ENCODE measurements at places on chromosomes 12 and 14. TPM values are rescaled to one million over a fixed set of nuclear protein-coding genes. Genes with fewer than 3 reads are reported as not detected.
A peak's percentile ranks its signal among the peaks of the same experiment; 100 is the strongest.

GRCh38 chr12:132918680-132919079 lies 31.3 kb upstream of the CHFR start:
- no peak for DNase-seq

DNA sequence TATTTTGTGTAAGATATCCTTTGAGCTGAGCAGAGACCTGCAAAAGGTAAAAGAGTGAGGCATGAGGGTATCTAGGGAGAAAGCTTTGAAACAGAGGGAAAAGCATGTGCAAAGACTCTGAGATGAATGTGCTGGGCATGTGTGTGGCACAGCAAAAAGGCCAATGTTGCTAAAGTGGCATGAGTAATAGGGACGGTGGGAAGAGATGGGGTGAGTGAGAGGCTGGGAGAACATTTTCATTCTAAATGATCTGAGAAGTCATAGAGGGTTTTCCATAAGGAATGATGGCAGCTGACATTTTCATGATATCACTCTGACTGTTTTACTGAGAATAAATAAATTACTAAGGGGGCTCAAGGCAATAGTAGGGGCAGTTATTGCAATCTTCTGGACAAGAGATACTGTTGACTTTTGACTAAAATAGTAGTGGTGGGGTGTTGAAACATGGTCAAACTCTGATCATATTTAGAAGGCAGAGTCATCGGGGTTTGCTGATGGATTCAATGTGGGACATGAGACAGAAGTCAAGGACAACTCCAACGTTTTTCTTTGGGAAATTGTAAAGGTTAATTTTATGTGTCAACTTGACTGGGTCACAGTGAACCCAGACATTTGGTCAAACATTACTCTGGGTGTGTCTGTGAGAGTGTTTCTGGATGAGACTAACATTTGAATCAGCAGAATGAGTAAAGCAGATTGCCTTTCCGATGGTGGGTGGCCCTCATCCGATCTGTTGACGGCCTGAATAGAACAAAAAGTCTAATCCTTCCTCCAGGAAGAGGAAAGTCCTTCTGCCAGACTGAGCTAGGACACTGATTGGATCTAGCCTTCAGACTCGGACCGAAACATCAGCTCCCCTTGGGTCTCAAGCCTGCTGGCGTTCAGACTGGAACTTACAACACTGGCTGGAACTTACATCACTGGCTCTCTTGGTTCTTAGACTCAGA lies 193.9 kb upstream of the PLXNC1 start:
- DNase-seq, result no peak

DNA sequence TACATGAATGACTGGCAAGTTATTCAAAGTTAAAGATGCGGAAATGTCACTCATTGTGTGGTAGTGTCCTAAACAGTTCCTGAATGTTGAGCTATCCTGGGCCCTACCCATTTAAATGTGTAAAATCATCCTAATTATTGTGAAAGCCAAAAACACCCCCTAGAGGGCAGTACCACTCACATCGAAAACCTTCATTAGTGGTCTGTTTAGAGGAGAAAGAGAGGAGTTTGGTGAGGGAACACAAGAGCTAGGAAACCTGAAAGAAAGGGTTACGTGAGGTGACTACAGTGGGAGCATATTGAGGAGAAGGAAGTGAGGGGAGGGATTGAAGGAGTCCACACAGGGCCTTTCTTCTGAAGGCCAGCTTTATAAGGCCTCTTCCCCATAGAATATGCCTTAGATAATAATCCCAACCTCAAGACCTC lies 2.5 kb upstream of the TEP1 start:
- DNase-seq, result peak; percentile 46

DNA sequence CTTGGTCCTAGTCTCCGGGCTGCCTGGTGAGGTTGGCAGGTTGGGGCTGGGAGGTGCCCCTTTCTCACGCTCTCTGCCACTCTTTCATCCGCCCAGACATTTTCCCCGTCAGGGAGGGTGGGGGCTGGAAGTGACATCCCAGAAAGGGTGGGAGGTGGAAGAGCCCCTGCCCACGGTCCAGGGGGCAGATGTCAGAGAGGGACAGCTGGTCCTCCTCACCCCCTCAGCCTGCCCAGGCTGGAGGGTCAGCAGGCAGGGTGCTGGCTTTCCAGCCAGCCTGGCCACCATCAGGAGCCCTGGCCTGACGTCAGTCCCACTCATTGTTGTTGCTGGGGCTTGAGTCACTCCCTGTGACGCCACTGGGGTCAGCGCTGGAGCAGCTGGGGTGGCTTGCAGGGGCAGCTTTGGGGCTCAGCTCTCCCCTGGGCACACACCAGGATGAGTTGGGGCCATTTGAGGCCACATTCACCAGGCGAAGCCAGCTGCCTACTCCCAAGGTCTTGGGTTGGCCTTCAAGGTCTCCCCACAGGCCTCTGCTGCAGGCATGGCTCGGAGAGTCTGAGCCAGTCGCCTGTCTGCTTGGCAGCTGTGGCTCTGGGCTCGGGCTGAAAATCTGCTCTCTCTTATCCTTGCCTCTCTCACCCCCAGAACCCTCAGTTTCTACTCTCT lies 5.7 kb upstream of the ATG101 start:
- peak; percentile 79 for DNase-seq

DNA sequence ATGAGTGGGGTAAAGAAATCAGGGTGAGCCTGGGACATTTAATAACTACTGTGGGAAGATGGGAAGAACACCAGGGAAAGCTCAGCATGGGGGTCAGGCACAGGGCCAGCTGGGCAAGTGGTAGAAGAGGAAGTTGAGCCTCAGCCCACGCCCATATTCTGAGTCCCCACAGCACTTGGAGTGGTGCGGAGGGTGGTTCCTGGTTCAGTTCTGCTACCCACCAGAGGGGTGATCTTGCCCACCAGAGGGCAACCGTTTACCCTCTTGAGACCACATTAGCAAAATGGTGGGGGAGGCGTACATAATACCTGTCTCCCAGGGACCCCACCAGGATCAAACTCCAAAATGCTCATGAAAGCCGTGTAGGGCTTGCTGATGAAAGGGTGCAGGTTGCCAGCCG lies 16.8 kb upstream of the ANKRD33 start:
- DNase-seq, result no peak

DNA sequence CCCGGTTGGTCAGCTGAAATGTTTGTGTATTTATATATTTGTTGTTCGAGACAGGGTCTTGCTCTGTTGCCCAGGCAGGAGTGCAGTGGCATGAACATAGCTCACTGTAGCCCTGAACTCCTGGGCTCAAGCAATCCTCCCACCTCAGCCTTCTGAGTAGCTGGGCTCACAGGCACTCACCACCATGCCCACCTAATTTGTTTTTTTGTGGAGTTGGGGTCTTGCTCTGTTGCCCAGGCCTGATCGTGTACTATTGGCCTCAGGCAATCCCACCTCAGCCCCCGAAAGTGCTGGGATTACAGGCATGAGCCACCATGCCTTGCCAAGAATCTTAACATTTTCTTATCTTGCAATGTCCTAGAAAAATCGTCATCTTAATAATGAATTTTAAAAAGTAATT lies 3.3 kb downstream of the RAN start:
- DNase-seq, result no peak

GRCh38 chr12:93749515-93749914 lies 72.3 kb downstream of the CRADD start:
- no peak for DNase-seq

- no peak for DNase-seq
Observed at GRCh38 chr12:105256921-105257320, 20.9 kb upstream of the APPL2 start.

DNA sequence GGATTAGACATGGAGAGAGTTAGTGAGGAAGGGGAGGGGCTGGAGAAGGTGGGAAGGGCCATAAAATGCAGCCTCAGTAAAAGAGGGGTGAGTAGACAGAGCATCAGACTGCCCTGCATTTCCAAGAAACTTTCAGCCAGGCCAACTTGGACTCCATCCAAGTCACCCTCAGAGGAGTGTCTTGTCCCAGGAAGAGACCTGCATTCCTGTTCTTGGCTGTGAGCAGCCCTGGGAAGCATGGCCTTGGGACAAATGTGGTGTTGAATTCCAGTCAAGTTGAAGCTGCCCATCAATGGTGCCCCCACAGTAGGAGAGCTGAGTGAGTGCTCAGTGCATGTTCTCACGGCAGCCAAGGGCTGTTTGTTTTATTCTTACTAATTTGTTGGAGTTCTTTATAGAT lies 35.0 kb upstream of the TUNAR start:
- DNase-seq, result no peak

GRCh38 chr12:8834230-8834629 lies 11.8 kb downstream of the A2ML1 start:
- no peak for DNase-seq

- no peak for DNase-seq
Observed at GRCh38 chr14:50030036-50030435, 86.3 kb downstream of the VCPKMT start.

- peak; percentile 81 for DNase-seq
Observed at GRCh38 chr12:55019784-55020183, at the start of gene NEUROD4. Gene NEUROD4 (plus strand): TSS chr12:55019974. CDS start chr12:55026440, 6,466 bp downstream.

GRCh38 chr14:55221186-55221585 lies 29.8 kb upstream of the DLGAP5 start:
- peak; percentile 48 for DNase-seq

GRCh38 chr12:27627123-27627852 lies 69.0 kb upstream of the REP15 start:
- DNase-seq, result peak; percentile 54

GRCh38 chr14:60357551-60358149 lies 108.6 kb downstream of the PPM1A start:
- no peak for DNase-seq

- peak; percentile 53 for DNase-seq
Observed at GRCh38 chr12:67482751-67483661, 165.5 kb upstream of the DYRK2 start.

DNA sequence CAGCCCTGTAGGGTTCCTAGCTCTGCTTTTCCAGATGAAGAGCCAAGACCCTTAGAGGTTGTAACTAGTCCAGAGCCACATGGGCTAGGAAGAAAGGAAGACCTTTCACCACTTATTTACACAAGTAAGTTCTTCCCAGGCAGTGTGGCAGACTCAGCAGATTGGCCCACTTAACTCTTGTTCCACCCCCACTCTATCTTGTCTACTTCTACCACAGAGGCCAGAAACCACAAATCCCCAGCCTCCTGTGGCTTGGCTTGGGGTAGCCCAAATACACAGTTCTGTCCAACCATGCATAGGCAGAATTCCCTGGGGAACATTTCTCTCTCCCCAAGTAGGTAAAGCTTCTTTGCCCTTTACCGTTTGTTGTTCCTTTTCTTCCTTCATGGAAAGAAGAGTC lies 383.5 kb downstream of the RGS6 start:
- peak; percentile 36 for DNase-seq

GRCh38 chr12:98478606-98479005 lies 36.8 kb upstream of the TMPO start:
- no peak for DNase-seq

DNA sequence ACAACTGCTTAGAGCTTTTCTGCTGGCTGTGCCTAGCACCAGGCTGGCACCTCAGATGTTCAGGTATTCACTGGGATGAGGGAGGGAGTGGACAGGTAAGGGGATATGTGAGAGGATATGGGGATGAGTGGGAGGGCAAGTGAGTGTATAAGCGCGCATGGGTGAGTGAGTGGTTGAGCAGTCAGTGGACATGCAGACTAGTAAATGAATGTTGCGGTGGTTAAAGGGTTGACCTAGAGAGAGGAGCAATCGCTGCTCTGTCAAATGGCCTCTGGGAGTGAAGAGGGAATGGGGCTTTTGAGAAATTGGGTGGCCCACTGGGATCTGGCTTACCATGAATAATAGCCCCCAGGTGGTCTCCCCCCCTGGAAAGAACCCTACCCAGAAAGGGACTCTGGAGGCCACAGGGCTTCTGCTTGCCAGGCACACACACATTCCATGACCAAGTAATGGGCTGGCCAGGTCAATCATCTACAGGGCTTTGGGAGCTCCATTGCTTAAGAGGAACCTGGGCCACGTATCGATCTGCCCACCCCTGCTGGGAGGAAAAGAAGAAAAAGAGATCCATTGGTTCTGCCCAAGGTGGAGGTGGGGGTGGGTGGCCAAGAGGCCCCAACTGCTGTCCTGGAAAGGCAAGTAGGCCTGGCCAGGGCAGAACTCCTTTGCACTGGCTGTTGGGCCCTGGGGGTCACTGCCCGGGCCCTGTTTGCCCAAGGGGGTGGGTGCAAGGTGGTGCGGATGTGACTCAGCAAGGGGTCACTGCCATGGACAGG lies 30.8 kb upstream of the ZFP36L1 start:
- DNase-seq, result no peak

GRCh38 chr12:42076976-42077375 lies 67.7 kb downstream of the GXYLT1 start:
- no peak for DNase-seq

DNA sequence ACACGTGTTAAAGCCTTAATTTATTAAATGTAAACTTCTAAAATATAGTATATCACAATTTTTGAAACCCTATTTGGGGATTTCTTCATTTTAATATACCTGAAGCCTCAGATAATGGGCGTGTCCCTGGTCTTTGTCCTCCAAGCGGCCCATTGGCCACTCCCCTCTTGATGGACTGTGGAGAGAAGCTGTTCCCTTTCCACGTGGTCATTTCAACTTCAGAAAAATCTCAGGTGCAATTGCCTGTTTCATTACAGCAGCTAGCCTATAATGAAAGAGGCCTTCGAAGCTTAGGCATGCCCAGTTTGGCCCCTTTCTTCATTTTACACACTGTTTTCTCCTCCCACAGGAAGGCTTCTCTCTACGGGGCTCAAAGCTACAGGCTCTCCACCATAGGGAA lies 131.4 kb upstream of the ARHGAP5 start:
- DNase-seq, result no peak

DNA sequence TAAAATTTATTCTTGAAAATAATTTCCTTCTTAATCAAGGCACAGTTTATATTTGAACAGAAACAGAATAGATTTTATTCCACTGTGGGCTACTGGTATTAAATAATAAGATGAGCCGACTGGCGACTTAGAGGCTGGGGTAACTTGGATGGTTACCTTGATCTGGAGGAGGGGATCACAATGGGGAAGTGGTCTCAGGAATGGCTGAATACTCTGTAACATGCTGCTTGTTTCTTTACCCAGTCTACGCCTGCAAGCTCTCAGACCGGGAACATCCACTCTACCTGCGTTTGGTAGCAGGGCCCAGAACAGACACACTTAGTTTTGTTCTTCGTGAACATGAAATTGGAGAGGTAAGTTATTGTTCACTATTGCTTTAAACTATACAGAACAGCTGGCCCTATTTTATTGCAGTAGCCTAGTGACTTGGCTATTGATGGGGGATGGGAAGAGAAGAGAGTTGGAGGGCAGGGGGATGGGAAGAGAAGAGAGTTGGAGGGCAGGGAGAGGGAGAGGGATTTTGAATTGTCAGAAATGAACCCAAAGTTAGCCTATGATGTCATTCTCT lies 67.9 kb downstream of the GNS start:
- no peak for DNase-seq

DNA sequence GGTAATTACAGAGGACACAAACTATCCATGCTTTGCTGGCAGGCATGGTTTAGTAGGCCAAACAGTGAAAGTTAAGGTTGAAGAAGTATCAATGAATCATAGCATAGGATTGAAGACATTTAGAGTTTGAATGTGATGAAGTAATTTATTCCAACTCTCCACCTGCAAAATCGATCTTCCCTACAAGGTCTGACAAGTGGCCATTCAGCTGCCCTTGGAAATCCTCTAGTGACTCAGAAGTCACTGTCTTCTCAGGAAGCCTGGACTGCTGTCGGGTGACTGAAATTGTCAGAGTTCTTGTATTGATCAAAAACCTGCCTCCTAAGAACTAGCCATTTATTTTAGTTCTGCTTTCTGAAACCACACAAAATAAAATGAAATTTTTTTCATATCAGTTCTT lies 17.7 kb upstream of the STXBP6 start:
- DNase-seq, result no peak

GRCh38 chr12:72433298-72433697 lies 161.1 kb downstream of the TRHDE start:
- DNase-seq, result no peak

The MYF5 gene
- not detected for total RNA-seq

The SERPINA9 gene
- not detected for total RNA-seq

The AICDA gene
- total RNA-seq, result not detected

The TESPA1 gene
- total RNA-seq, result 1.1 TPM

The TRHDE gene
- total RNA-seq, result 7.9 TPM

The DCAF5 gene
- total RNA-seq, result 7.8 TPM

The TRIM9 gene
- total RNA-seq, result 3.1 TPM
